Naive thymus-derived CD4-positive, alpha-beta T cell (primary cell): ENCODE measurements at places on chromosomes 11 and 22.

DNA sequence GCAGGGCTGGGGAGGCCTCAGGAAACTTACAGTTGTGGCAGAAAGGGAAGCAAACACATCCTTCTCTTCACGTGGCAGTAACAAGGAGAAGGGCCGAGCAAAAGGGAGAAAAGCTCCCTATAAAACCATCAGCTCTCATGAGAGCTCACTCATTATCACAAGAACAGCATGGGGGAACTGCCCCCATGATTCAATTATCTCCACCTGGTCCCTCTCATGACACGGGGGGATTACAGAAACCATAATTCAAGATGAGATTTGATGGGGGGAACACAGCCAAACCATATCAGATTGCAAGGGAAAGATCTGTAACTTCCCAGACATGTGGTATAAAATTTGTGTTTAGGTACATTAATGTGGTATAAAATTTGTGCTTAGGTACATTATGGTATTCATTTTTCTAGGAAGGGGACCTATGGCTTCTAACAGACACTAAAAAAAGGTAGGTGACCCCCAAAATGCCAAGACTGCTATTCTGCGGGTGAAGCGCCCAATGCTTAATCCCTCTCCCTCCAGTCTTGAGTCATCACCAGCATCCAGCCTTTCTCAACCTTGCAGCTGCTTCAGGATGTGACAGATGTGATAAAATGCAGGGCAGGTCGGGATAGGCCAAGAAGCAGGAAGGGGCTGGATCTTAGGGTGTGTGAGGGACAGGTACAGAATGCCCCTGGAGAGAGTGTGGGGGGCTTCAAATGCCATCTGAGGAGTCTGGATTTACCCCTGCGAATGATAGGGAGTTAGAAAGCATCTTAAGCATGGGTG is 57.7 kb upstream of the AMPD3 start:
- H3K4me3 ChIP-seq, result no peak overlapping the region
- no peak overlapping the region for H3K27ac ChIP-seq
- no peak for DNase-seq
- no peaks in the 10 kb centered on the region for H3K4me1 ChIP-seq
- no peaks in the 10 kb centered on the region for H3K27me3 ChIP-seq
- no peaks in the 10 kb centered on the region for H3K36me3 ChIP-seq

- H3K27me3 ChIP-seq, result peaks cover 6% of the 10 kb centered on the region
- peaks cover 6% of the 10 kb centered on the region for H3K4me1 ChIP-seq
- no peak overlapping the region for H3K27ac ChIP-seq
- H3K36me3 ChIP-seq, result no peaks in the 10 kb centered on the region
Observed at GRCh38 chr22:41917375-41917902, 2.6 kb upstream of the SHISA8 start.

DNA sequence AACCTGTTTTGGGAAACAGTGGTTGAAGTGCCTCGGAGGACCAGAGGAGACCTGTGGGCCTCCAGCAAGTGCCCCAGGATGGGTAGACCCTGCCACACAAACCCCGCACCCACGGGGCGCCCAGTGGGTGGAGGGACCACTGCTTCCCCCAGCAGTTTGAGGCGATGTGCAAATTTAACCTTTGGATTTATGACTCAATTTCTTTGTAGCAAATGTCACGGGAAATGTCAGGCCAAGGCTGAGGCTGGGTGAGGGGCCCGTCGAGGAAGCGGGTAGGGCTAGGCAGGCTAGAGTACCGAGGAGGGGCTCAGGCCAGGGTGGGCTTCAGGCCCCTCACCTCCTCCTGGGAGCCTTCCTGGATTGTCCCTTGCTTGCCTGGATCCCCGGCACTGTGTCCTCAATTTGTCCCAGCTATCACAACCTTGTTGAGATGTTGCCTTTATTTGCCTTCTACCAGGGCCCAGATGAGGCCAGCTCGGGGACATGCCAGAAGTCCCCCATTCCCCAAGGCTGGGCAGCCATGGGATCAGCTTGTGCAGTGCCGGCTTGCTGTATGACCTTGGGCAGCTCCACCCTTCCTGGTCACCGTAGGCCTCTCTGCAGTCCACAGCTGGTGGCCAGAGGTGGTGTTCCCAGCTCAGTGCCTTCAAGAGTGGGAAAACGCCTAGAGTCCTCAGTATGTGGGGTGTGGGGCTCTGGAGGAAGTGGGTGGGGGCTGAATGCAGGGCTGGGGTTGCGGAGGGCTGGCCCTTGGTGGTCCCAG is 39.5 kb upstream of the PRODH start:
- no peaks in the 10 kb centered on the region for H3K4me1 ChIP-seq
- no peak overlapping the region for H3K4me3 ChIP-seq
- DNase-seq, result no peak

GRCh38 chr11:19917069-19917468 is 204.4 kb downstream of the NAV2 start:
- no peak for DNase-seq
- no peaks in the 10 kb centered on the region for H3K27me3 ChIP-seq
- no peak overlapping the region for H3K27ac ChIP-seq
- no peaks in the 10 kb centered on the region for H3K36me3 ChIP-seq
- no peak overlapping the region for H3K4me3 ChIP-seq
- H3K4me1 ChIP-seq, result no peaks in the 10 kb centered on the region

DNA sequence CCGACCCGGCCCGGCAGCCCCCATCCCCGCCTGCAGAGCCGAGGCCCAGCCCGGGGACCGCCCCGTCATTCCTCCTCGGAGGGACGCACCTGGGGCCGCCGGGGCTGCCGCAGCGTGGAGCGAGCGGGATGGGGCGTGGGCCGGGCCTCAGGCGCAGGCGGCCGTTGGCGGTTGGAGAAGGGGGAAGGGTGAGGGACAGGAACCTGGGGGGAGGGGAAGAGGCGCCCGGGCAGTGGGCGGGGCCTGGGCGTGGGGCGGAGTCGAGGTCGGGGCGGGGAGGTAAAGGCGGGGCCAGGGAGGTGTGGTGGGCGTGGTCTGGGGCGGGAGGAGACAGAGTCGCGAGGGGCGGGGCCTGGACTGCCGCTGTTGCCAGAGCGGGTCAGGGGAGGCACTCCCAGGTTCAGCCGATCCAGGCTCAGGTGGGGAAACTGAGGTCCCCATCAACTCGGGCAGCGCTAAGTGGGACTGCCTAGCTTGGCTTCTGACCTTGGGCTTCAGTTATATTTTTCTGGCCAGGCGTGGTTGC is at the start of gene TESMIN:
TESMIN (minus strand) TSS at position 190 of the 526 bp plus-strand sequence. CDS start 860 bp downstream, outside the sequence.
- peaks cover 3% of the 10 kb centered on the region for H3K36me3 ChIP-seq
- H3K4me1 ChIP-seq, result no peaks in the 10 kb centered on the region
- H3K27me3 ChIP-seq, result no peaks in the 10 kb centered on the region
- DNase-seq, result peak; percentile 88

- H3K36me3 ChIP-seq, result no peaks in the 10 kb centered on the region
- H3K27ac ChIP-seq, result no peak overlapping the region
- H3K4me3 ChIP-seq, result no peak overlapping the region
- H3K27me3 ChIP-seq, result no peaks in the 10 kb centered on the region
Observed at GRCh38 chr11:29135504-29135903, 881.3 kb downstream of the KCNA4 start.

GRCh38 chr22:42872821-42873220 is 15.7 kb upstream of the ARFGAP3 start:
- no peak overlapping the region for H3K27ac ChIP-seq
- peaks cover 64% of the 10 kb centered on the region for H3K36me3 ChIP-seq
- H3K4me1 ChIP-seq, result no peaks in the 10 kb centered on the region

- H3K4me1 ChIP-seq, result no peaks in the 10 kb centered on the region
- no peak overlapping the region for H3K27ac ChIP-seq
- no peak overlapping the region for H3K4me3 ChIP-seq
Observed at GRCh38 chr11:4884361-4884760, 2.7 kb downstream of the OR51T1 start.

- H3K36me3 ChIP-seq, result no peaks in the 10 kb centered on the region
- DNase-seq, result no peak
- H3K27me3 ChIP-seq, result no peaks in the 10 kb centered on the region
- H3K27ac ChIP-seq, result no peak overlapping the region
- no peaks in the 10 kb centered on the region for H3K4me1 ChIP-seq
- H3K4me3 ChIP-seq, result no peak overlapping the region
Observed at GRCh38 chr11:106473089-106473722, 395.7 kb downstream of the AASDHPPT start.

DNA sequence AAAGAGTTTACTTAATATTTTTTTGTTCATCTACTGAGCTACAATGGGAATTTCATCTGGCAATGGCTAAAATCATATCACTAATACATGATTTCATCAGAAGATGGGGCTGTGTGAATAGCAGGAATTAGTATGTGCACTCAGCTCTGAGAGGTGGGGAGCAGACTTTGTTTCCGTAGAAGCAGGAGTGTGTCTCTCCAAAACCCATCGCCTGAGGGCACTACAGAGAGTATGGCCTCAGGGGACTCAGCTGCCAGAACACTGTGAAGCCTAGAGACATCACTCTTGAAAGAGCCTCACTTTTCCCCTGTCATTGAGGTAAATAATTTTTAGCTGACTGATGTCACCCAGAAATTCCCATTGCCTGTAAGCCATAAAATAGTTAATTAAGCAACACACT is 261.4 kb upstream of the ISX start:
- H3K27ac ChIP-seq, result no peak overlapping the region
- no peak overlapping the region for H3K4me3 ChIP-seq

DNA sequence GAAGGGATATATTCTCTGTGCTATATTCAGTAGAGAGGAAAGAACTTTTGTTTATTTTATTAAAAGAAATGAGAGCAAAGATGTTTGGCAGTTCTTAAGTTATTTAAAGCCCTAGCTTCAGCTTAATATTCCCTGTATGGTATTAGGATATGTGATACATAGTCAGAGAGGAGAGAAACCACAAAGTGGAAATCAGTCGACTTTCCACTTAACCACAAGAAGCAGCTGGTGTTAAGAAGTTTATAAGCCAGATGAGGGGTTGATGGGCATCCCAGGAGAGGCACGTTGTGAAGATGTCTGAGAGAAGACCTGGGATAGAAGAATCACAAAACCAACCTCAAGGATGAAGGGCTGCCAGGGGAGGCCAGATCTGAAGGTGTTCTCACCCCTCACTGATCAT is 23.3 kb upstream of the PHF21B start:
- no peak overlapping the region for H3K27ac ChIP-seq
- H3K4me3 ChIP-seq, result no peak overlapping the region
- H3K4me1 ChIP-seq, result no peaks in the 10 kb centered on the region
- no peaks in the 10 kb centered on the region for H3K27me3 ChIP-seq
- no peaks in the 10 kb centered on the region for H3K36me3 ChIP-seq

GRCh38 chr11:89612096-89612495 is 98.0 kb upstream of the TRIM77 start:
- no peak overlapping the region for H3K4me3 ChIP-seq
- no peaks in the 10 kb centered on the region for H3K36me3 ChIP-seq
- H3K27ac ChIP-seq, result no peak overlapping the region

- peaks cover 22% of the 10 kb centered on the region for H3K4me1 ChIP-seq
- H3K27ac ChIP-seq, result no peak overlapping the region
- peak overlapping the region; percentile 35 for H3K4me3 ChIP-seq
- no peaks in the 10 kb centered on the region for H3K27me3 ChIP-seq
- H3K36me3 ChIP-seq, result no peaks in the 10 kb centered on the region
- peak; percentile 8 for DNase-seq
Observed at GRCh38 chr11:77147668-77148321, 19.7 kb downstream of the MYO7A start.

DNA sequence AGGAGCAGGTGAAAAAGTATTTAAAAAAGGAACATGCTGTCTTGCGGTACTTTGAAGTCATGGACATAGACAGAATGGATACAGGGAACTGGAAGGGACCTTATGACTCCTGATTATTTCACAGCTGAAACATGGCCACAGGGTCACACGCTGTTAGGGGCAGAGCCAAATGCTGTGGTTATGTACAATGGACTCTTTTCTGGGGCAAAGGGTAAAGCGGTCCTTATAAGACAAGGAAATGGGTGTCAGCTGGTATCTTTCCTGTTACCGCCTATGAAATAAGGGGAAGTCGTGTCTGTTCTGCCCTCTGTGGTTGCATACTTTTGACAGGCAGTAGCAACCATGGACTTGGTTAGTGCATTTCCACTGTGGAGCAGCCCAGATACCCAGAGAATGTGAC is 12.8 kb upstream of the ST14 start:
- no peaks in the 10 kb centered on the region for H3K27me3 ChIP-seq
- no peak for DNase-seq
- no peak overlapping the region for H3K27ac ChIP-seq
- H3K4me3 ChIP-seq, result no peak overlapping the region

DNA sequence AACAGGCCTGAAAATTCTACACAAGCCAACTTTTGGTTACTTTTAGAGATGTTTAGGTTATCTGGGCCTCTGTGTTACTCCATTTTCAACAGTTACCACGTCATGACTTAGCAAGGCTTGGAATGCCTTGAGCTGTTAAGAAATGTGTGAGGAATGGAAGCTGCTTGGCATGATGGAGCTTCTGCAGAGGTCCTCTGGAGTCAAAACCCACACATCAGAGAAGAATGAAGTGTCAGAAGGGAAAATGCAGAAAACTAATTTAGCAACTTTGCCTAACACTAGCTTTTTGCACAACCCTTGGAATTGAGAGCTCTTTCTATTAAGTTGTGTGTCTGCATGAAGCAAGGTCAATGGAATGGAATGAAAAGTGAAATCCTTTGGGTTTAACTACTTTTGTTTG is 27.4 kb downstream of the FAT3 start:
- no peak overlapping the region for H3K4me3 ChIP-seq
- no peak for DNase-seq
- no peaks in the 10 kb centered on the region for H3K27me3 ChIP-seq
- no peak overlapping the region for H3K27ac ChIP-seq
- H3K36me3 ChIP-seq, result no peaks in the 10 kb centered on the region

DNA sequence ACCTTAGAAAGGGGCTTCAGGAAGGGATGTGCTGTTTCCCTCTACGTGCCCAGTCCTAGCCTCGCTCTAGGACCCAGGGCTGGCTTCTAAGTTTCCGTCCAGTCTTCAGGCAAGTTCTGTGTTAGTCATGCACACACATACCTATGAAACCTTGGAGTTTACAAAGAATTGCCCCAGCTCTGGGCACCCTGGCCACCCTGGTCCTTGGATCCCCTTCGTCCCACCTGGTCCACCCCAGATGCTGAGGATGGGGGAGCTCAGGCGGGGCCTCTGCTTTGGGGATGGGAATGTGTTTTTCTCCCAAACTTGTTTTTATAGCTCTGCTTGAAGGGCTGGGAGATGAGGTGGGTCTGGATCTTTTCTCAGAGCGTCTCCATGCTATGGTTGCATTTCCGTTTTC is 2.2 kb upstream of the TAGLN start:
- H3K4me1 ChIP-seq, result no peaks in the 10 kb centered on the region
- no peaks in the 10 kb centered on the region for H3K36me3 ChIP-seq
- H3K27ac ChIP-seq, result no peak overlapping the region
- no peak overlapping the region for H3K4me3 ChIP-seq
- DNase-seq, result no peak

DNA sequence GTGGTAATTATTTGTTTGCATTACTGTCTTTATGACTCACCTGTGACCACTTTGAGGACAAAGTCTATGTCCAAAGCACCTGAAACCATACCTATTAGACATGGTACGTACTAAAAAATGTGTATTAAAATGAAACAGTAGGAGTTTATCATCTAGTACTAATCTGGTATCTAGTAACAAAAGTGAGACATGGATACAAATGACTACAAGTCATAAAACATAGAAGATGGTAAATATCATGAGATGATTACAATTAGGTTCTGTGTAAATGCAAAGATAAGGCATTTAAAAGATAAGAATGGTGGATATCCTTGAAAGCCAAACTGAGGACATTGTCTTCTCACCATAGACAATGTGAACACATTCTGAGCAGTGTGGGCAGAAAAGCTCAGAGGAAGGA is 113.5 kb upstream of the GUCY1A2 start:
- no peak overlapping the region for H3K4me3 ChIP-seq
- no peaks in the 10 kb centered on the region for H3K27me3 ChIP-seq
- H3K36me3 ChIP-seq, result no peaks in the 10 kb centered on the region
- H3K27ac ChIP-seq, result no peak overlapping the region
- no peaks in the 10 kb centered on the region for H3K4me1 ChIP-seq

- no peak overlapping the region for H3K4me3 ChIP-seq
- H3K4me1 ChIP-seq, result no peaks in the 10 kb centered on the region
- H3K27ac ChIP-seq, result no peak overlapping the region
- H3K36me3 ChIP-seq, result no peaks in the 10 kb centered on the region
- no peaks in the 10 kb centered on the region for H3K27me3 ChIP-seq
- DNase-seq, result no peak
Observed at GRCh38 chr22:48404801-48405447, 1422.7 kb downstream of the BRD1 start.
